ENCODE measurements at places on chromosomes 16 and 17.

GRCh38 chr16:641326-642188 lies at the start of gene MCRIP2:
Gene MCRIP2, plus strand, starts transcription at chr16:641828. Its CDS starts 164 bp downstream, at chr16:641992.
- DNase-seq: peak; percentile 88

- DNase-seq: no peak
Observed at GRCh38 chr16:4372001-4372577, 441 bp downstream of the VASN start.

DNA sequence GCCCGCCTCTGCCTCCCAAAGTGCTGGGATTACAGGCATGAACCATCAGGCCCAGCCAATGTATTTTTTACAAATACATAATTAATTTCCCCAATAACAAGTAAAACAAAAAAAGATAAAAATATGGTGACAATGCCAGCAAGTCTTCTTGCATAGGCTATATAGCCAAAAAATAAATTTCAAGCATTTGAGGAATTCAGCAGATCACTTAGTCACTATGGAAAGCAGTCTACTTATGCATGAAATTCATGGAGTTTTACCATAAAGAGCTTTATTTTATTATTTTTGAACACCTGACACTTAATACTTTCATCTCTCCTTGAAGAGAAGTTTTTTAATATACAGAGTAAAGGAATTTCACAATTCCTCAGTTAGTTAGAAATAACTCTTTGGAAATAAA lies 56.4 kb downstream of the BRIP1 start:
- no peak for DNase-seq

DNA sequence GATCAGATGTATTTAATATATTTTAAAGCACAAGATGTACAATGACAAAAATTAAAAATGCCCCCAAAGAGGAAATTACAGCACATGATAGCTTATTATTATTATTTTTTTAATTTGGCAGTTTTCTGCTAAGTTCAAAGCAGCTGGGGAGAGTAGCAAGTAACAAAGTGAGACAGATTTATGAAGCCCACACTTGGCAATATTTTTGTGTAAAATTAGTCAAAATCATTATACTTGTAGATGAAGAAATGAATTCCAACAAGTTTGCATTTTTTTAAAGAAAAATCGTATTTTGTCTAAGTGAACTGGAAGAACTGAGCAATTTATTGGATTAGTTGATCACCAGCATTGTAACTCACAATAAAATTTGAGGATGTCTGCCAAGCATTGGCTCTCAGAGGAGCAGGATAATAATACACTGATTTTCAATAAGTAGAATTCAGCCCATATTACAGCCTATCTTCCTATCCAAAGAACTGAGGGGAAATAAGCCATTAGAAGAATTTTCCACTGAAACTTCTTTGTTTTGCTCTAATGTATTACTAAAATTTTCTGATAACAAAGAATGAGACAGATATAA lies 215.6 kb downstream of the MAP2K6 start:
- no peak for DNase-seq

- no peak for DNase-seq
Observed at GRCh38 chr17:55284944-55285339, 20.2 kb downstream of the HLF start.

- DNase-seq: peak; percentile 61
Observed at GRCh38 chr17:2982854-2983253, 80.6 kb downstream of the OR1D5 start.

DNA sequence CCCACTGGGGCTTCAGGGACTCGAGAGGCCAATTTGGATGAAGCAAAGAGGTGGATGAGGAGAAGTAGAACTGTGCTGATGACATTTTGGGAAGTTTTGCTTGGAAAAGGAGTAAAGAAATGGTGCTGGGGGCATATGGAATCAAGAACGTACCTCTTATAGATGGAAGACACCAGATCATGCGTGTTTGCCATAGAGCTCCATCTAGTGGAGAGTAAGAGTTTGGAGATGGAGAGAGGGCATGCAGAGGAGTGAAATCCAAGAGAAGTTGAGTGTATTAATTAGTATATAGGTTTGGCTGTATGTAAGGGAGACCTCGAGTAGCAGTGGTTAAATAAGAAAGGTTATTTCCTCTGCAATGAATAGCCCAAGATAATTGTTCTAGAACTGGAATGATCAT lies 56.0 kb downstream of the SHISA6 start:
- no peak for DNase-seq
